ENCODE measurements at places on chromosomes 12 and 14.
A peak's percentile ranks its signal among the peaks of the same experiment; 100 is the strongest.

GRCh38 chr12:57080855-57081254, 2.3 kb upstream of the NEMP1 start:
- no peak for DNase-seq

DNA sequence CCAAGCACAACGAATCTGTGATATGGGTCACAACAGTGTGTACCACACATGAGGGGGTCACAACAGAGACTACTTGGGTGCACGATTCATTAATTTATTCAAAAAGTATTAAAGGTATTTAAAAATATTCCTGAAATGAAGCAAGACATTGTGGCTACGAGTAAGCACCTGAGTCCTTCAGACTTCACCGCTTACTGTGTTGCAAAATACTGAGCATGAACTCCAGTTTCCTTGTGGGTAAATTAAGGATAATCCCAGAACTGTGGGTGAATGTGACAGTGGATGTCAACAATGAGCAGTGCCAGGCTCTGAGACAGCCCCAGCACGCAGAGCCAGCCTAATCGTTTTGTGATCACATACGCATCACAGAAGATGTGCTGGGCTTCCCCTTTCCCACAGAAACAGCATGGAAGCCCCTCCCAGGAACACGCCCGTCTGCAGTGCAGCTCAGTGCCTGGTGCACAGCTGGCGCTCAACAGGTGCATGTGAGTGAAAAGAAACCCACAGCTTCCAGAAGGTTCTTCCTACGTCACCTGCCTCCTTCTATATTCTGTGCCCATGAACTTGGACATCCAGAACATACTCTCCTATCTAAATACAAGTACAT, 29.1 kb downstream of the CDC42BPB start:
- no peak for DNase-seq

DNA sequence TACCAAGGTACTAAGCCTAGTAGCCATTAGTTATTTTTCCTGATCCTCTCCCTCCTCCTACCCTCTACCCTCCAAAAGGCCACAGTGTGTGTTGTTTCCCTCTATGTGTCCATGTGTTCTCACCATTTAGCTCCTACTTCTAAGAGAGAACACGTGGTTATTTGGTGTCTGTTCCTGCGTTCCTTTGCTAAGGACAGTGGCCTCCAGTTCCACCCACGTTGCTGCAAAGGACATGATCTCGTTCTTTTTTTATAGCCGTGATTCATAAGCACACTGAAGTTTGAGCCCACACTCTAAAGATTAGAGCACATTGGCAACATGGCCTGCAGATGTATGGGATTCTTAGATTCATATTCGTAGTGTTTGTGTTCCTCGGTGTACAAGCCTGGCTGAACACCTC, 8.1 kb upstream of the STX2 start:
- DNase-seq, result no peak

GRCh38 chr14:60738843-60739508, 4.4 kb downstream of the MNAT1 start:
- no peak for DNase-seq

- peak; percentile 12 for DNase-seq
Measured at GRCh38 chr14:96363751-96364336, 518 bp downstream of the GSKIP start.

- no peak for DNase-seq
Measured at GRCh38 chr12:46490635-46491034, 118.1 kb upstream of the SLC38A2 start.

DNA sequence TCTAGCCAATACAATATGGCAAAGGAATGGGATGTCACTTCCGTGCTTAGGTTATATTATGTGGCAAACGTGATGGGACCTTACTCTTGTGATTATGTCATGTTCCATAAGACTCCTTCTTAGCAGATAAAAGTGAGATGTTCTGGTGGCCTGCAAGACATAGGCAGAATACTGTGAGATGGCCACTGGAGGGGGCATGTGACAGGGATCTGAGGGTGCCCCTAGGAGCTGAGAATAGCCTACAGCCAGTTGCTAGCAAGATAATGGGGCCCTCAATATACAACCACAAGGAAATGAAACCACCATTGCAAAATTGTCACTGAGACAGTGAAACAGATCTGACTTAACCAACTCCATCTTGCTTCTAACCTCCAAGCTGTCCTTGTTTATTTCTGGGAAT, 151.4 kb upstream of the SSTR1 start:
- no peak for DNase-seq

DNA sequence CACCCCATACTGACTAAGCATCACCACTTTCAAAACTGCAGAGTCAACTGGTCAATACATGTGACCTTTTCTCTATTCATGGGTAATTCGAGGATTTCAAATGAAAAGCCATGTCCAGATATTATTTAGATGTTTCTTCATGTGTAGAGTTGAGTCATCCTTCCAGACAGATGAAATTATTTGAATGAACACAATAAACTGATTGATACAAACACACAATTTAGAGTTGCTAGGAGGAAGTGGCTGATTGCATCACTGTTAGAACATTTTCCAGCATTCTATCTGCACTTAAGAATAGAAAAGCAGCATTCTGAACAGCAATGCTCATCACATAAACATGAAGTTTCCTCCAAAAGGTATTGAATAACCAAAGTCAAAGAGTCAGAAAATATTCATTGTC, 273.5 kb upstream of the SOX5 start:
- no peak for DNase-seq

GRCh38 chr14:25086081-25086480, 36.1 kb upstream of the STXBP6 start:
- DNase-seq, result no peak

- no peak for DNase-seq
Measured at GRCh38 chr14:52241087-52241793, 26.3 kb upstream of the PTGDR start.

- no peak for DNase-seq
Measured at GRCh38 chr12:101772012-101772775, 32.9 kb upstream of the SYCP3 start.

GRCh38 chr14:34628681-34629135, 1.2 kb downstream of the SNX6 start:
- DNase-seq, result peak; percentile 79

DNA sequence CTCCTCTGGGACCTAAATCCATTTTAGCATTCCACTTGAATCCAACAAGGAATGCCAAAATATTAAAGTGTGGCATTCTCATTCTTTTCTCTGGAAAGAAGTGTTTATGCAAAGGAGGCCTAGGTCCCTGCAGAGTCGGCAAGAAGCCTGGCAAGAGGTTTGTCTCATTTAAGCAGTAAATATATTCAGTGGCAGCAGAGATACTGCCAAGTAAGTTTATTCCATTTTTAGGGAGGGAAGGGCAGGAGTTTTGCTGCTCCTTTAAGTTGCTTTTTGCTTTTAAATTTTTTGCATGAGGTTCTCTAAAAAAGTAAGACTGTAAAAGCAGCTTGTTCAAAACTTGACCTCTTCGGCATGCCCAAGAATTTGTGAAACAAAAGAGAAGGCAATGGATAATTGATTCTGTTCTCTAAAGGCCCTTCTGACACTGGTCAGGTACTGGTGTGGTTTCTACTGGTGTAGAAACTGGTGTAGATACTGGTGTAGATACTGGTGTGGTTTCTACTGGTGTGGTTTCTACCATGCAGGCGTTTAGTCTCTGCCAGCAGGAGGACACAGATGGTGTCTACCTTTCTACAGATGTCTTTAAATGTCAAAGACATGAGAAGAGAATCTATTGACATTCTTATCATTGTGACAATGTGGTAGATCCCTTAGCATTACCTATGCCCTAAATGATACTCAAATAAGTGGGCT, 107.3 kb downstream of the SAMD4A start:
- no peak for DNase-seq

- DNase-seq, result no peak
Measured at GRCh38 chr12:97903356-97903755, 440.8 kb downstream of the RMST start.

- no peak for DNase-seq
Measured at GRCh38 chr14:56854325-56854724, 44.0 kb upstream of the OTX2 start.

DNA sequence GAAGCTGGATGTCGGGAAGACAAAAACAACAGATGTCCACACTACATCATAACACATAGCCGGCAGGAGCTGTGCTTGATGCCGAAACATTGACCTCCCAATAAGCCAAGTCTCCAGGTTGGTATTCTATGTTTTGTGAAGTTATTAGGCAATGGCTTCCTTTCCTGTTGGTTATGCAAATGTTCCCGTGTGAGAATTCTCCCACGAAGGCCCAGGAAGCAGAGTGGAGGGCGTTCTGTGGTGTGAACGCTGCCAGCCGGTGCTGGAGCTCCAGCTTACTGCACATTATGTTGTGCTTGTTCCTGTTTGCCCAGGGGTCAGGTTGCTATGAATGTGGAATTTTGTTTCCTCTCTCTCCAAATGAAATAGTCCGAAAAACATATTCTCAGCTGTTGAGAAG, 156.4 kb upstream of the HMGA2 start:
- no peak for DNase-seq

DNA sequence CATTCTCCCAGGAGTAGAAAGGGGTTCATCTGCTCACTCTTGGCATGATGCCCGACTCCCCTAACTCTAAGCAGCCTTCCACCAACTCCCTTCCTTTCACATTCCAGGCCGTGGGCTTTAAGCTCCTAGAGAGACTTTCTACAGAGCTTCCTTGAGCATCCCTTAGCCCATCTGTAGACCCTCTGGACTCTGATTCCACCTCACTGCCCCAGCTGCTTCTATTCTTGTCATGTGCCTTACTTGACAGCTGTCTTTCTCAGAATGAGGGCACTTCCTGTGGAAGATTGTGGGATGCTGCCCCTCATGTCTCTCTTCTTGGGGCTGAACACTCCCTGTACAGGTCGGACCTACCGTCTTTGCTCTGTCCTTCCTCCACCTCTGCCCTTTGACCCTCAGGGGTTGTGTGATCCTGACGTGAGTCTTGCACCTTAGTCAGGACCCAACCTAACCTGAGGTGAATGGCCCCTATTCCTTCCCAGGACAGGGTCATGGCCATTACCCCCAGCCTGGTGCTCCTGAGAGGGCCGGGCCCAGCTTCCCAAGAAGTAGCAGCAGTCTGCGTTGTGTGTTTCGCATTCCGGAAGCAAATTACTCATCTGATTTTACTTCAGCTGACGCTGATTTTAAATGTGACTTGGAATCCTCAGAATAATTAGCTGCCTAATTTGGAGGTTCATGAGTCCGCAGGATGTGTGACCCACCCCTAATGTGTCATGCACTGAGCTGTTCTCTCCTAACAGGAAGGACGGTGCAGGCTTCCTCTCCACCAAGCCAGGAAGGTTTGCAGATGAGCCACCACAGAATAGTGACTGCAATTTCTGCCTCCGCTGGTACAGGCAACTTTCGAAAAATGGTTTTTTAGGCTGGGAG, 2.7 kb upstream of the GALNT6 start:
- DNase-seq, result no peak

GRCh38 chr12:120495186-120495730, 655 bp upstream of the DYNLL1 start:
- DNase-seq, result peak; percentile 12

GRCh38 chr14:96999654-97000155, 202.5 kb downstream of the VRK1 start:
- DNase-seq, result no peak

GRCh38 chr12:96698965-96699364, 208.1 kb upstream of the NEDD1 start:
- DNase-seq, result no peak

- no peak for DNase-seq
Measured at GRCh38 chr12:55737581-55738122, 5.3 kb upstream of the GDF11 start.

GRCh38 chr12:95836185-95836609, 22.6 kb upstream of the SNRPF start:
- DNase-seq, result no peak

- no peak for DNase-seq
Measured at GRCh38 chr14:22315336-22315735, 273.7 kb downstream of the DAD1 start.

GRCh38 chr12:110560048-110560447, 23.1 kb downstream of the PPTC7 start:
- DNase-seq, result no peak

- DNase-seq, result no peak
Measured at GRCh38 chr12:56687223-56688128, 608 bp downstream of the PTGES3 start.

GRCh38 chr12:46366771-46367170, 5.8 kb downstream of the SLC38A2 start:
- DNase-seq, result no peak

DNA sequence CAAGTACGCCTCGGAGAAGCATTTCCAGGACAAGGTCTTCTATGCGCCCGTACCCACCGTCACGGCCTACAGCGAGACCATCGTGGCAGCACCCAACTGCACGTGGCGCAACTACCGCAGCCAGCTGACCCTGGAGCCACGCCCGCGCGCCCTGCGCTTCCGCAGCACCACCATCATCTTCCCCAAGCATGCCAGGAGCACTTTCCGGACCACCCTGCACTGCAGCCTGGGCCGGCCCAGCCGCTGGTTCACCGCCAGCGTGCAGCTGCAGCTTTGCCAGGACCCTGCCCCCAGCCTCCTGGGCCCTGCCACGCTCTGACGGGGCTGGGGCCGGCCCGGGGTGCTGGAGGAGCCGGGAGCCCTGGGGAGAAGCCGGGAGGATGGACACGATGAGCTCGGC, 19.3 kb downstream of the RFLNA start:
- no peak for DNase-seq

DNA sequence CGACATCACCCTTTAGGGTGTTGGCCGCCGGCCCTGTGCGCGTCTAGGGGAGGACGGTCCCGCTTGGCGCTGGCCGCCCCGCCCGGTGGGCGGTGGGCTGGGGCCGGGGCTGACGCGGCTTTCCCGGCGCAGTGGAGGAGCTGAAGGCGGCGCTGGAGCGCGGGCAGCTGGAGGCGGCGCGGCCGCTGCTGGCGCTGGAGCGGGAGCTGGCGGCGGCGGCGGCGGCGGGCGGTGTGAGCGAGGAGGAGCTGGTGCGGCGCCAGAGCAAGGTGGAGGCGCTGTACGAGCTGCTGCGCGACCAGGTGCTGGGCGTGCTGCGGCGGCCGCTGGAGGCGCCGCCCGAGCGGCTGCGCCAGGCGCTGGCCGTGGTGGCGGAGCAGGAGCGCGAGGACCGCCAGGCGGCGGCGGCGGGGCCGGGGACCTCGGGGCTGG, 3.6 kb downstream of the TNFAIP2 start:
- DNase-seq, result no peak

DNA sequence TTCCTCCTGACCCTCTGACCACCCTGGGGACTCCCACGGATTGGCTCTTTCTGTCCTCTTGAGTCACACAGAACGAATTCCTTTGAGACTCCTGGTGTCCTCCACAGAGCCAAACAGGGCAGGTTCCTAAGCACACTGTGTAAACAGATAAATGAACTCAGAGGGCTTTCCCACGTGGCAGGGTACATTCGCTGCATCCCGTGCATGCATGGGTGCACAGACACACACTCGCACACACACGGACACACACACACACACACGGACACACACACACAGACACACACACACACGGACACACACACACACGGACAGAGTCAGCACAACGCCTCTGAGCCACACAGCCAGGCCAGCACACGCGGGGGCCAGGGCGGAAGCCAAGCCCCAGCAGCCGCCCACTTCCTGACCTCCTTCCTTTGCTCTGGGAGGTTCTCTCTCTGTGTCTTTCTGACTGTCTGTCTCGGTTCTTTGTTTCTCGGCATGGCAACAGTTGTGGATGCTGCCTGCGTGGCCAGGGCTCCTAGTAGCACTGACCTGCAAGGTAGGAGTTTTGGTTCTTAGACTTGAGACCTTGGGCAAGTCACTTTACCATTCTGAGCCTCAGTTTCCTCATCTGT, 706 bp downstream of the CRACR2A start:
- peak; percentile 41 for DNase-seq
